ENCODE measurements at places on chromosomes 7 and 10. TPM values are rescaled to one million over a fixed set of nuclear protein-coding genes. Genes with fewer than 3 reads are reported as not detected.

GRCh38 chr7:2399848-2400587 lies 3.4 kb upstream of the CHST12 start:
- H3K36me3 ChIP-seq, result no peaks in the 10 kb centered on the region
- no peak overlapping the region for H3K4me3 ChIP-seq
- peaks cover 31% of the 10 kb centered on the region for H3K4me1 ChIP-seq
- DNase-seq, result no peak
- no peaks in the 10 kb centered on the region for H3K27me3 ChIP-seq

DNA sequence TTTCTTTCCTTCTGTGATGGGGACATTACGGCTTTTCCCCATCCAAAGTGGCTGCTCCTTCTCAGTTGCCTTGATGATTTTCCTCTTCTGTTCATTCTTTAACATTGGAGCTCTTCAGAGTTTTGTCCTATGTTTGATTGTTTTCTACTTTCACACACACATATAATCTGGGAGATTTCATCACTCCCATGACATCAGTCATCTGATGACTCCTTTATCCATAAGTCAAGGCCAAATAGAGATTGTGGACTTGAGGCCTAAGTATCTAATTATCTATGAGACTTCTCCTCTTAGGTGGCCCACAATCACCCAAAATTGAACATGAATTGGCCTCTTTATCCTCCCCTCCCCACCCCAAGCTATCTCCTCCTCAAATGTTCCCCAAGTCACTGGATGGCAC lies 5.3 kb upstream of the COL1A2 start:
- DNase-seq, result no peak
- no peak overlapping the region for H3K4me3 ChIP-seq
- no peaks in the 10 kb centered on the region for H3K27me3 ChIP-seq
- H3K36me3 ChIP-seq, result no peaks in the 10 kb centered on the region
- no peak overlapping the region for H3K27ac ChIP-seq

- no peak overlapping the region for H3K27ac ChIP-seq
- H3K36me3 ChIP-seq, result no peaks in the 10 kb centered on the region
- no peaks in the 10 kb centered on the region for H3K27me3 ChIP-seq
- H3K4me3 ChIP-seq, result no peak overlapping the region
- no peaks in the 10 kb centered on the region for H3K4me1 ChIP-seq
Measured at GRCh38 chr7:138773176-138773575, 24.6 kb upstream of the TMEM213 start.

DNA sequence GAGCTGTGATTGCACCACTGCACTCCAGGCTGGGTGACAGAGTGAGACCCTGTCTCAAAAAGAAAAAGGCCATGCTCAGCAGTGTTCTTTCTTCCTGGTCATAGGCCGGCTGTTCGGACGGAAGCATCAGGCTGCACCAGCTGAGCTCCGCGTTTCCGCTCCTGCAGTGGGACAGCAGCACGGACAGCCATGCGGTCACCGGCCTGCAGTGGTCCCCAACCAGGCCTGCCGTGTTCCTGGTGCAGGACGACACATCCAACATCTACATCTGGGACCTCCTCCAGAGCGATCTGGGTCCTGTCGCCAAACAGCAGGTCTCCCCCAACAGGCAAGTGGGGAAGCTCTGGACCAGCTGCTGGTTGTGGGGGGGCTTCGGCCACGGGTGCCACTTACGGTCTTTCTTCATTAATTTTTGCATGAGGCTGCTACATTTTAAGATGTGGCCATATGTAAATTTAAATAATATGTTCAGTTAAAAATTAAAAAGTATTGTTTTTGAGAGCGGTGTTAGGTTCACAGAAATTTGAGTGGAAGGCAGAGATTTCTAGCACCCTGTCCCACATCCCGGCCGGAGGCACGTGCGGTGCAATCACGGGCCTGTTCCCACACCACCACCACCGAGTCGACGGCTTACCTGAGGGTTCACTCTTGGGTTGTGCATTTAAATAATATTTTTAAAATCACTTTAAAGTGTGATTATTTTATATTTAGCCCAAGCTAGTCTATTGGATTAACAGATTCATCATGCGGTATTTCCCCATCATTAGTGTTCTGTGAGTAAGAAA lies 85.7 kb downstream of the DYNC2I1 start:
- H3K4me1 ChIP-seq, result no peaks in the 10 kb centered on the region
- H3K27me3 ChIP-seq, result no peaks in the 10 kb centered on the region
- DNase-seq, result no peak
- H3K4me3 ChIP-seq, result no peak overlapping the region
- H3K36me3 ChIP-seq, result peaks cover 54% of the 10 kb centered on the region

DNA sequence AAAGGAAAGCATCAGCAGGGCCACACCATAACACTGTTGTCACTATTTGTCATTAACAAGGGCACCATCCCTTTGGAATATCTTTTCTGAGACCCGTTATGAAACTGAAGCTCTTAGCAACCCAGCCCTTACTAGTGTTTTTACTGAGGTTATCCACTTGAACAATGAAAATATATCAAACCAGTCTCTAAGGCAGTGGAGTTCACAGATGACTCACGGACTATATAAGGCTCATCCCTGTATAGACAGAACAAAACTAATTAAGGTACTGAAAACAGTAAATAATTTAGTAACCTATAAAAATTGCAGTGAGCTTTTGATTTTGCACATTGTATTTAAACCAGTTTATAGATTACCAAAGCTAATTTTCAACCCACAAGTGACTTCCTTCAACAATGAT lies 196.0 kb downstream of the ELAPOR2 start:
- no peaks in the 10 kb centered on the region for H3K36me3 ChIP-seq
- no peak overlapping the region for H3K27ac ChIP-seq
- H3K4me3 ChIP-seq, result no peak overlapping the region
- DNase-seq, result no peak

DNA sequence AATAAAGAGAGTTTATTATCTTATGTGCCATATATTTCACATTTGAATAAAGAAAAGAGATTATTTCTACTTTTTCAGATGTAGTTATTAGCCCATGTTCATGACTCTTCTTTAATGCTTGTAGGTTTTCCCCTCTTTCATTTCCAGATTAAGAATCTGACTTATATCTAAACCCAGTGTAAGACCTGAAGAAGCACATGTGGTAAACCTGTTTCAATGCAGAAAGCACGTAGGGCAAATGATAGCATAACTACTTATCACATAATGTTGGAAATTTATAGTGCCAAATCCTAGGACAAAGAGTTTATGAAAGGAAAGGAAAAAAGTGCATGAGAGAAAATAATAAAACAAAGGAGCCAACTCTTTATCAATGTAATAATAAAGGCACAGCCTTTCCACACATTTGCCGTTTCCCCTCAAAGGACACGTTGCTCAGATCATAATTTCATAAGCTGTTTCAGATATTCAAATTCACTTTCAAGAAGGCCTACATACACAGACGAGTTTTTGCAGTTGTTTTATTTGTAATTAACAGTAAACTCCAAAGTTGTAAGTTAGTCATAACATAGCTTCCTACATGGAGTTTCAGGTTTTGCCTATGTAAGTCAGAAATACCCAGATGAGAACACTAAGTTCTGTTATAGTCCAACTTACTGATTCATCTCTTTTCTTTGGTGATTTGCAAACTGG lies 88.8 kb upstream of the MDFIC start:
- H3K27ac ChIP-seq, result no peak overlapping the region
- no peaks in the 10 kb centered on the region for H3K27me3 ChIP-seq
- no peaks in the 10 kb centered on the region for H3K4me1 ChIP-seq
- no peaks in the 10 kb centered on the region for H3K36me3 ChIP-seq
- no peak overlapping the region for H3K4me3 ChIP-seq
- no peak for DNase-seq

DNA sequence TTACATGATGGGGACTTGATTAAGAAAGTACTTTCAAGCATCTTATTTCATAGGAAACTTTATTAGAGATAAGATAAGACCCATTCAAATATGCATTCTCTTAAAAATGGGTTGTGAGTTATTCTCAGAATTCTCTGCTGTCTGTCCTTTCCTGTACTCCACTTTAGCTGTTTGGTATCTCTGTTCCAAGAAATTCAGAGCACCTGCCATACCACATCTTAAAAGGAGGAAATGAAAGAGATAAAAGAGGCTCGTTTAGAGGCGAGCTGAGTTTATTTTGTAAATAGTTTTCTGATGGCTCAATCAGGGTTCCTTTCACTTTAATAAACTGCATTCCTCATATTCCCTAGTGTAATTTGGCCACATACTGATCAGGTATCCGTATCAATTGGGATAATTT lies 87.2 kb downstream of the MDFIC start:
- no peak overlapping the region for H3K4me3 ChIP-seq
- peaks cover 30% of the 10 kb centered on the region for H3K4me1 ChIP-seq
- no peak overlapping the region for H3K27ac ChIP-seq
- no peaks in the 10 kb centered on the region for H3K36me3 ChIP-seq

GRCh38 chr7:94621120-94621519 lies 34.8 kb downstream of the SGCE start:
- no peak for DNase-seq
- peaks cover 11% of the 10 kb centered on the region for H3K4me1 ChIP-seq
- H3K27ac ChIP-seq, result peak overlapping the region; percentile 57
- no peaks in the 10 kb centered on the region for H3K36me3 ChIP-seq
- no peaks in the 10 kb centered on the region for H3K27me3 ChIP-seq

GRCh38 chr7:67661-68395 lies 124.5 kb upstream of the FAM20C start:
- H3K27me3 ChIP-seq, result no peaks in the 10 kb centered on the region
- no peaks in the 10 kb centered on the region for H3K36me3 ChIP-seq
- no peaks in the 10 kb centered on the region for H3K4me1 ChIP-seq
- H3K4me3 ChIP-seq, result no peak overlapping the region

DNA sequence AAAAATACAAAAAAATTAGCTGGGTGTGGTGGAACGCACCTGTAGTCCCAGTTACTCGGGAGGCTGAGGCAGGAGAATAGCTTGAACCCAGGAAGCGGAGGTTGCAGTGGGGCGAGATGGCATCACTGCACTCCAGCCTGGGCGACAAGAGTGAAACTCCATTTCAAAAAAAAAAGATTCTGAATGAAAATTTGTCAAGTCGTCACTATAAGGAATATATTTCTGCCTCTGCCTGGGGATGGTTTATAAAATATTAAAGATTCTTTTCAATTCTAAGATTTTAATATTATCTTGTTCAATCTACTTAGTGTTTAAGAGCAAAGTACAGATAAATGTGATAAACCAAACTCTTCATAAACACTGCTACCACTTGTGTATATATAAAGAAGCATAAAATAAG lies 147.3 kb downstream of the NRBF2 start:
- DNase-seq, result no peak
- H3K27ac ChIP-seq, result no peak overlapping the region
- no peaks in the 10 kb centered on the region for H3K36me3 ChIP-seq
- H3K27me3 ChIP-seq, result no peaks in the 10 kb centered on the region
- no peak overlapping the region for H3K4me3 ChIP-seq

The CPVL gene
- 9.6 TPM for total RNA-seq

The ANXA8 gene
- total RNA-seq, result 135 TPM

The SUFU gene
- 12.5 TPM for total RNA-seq

The GPAM gene
- 6.9 TPM for total RNA-seq

The EGR2 gene
- 3.2 TPM for total RNA-seq
